ENCODE measurements at places on chromosomes 5 and 9.

DNA sequence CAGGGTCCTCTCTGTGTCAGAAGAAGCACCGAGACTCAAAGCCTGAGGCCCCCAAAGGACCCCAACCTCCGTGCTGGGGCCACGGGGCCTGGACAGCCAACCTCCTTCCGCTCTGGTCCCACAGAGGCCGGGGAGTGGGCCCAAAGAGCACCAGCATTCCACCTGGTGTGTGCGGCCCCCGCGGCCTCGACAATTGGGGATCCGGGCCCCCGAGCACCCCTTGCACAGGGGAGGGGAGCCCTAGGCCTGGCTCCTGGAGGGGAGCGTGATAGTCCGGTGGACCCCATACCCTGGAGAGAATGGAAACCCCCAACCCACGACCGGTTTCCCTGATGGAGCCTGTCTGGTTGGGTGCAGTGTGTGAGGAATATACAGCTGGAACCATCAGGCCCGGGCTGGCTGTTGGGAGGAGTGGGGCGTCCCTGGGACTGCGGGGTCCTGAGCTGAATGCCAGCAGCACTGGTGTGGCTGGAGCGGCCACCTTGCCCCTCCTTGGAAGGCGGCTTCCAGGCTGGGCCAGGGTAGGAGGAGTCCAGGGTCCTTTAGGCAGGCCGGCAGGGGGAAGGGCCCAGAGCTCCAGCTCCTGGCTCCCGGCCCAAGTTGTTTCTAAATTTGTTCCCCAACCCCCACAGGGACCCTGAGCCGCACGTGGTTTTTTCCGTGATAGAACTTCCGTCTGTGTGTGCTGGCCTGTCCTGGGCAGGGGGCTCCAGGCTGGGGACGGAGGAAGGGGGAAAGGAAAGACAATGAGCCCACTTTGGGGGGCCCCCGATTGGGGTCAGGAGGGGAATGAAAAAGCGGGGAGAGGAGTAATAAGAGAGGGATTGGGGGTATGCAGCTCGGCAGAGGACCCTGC lies 825 bp upstream of the TOR4A start:
- no peak for DNase-seq

- no peak for DNase-seq
Measured at GRCh38 chr5:93794954-93795353, 53.6 kb upstream of the POU5F2 start.

- DNase-seq: peak; percentile 92
Measured at GRCh38 chr9:35114113-35114839, 1.4 kb downstream of the ATOSB start.

GRCh38 chr9:127181595-127182190 lies 59.3 kb upstream of the ANGPTL2 start:
- DNase-seq: no peak

- DNase-seq: no peak
Measured at GRCh38 chr5:83149671-83150070, 72.3 kb downstream of the XRCC4 start.

GRCh38 chr5:168263121-168263520 lies 28.3 kb upstream of the WWC1 start:
- no peak for DNase-seq

GRCh38 chr5:173968154-173968797 lies 20.7 kb upstream of the C5orf47 start:
- no peak for DNase-seq

- DNase-seq: no peak
Measured at GRCh38 chr9:93252116-93252780, 68.3 kb downstream of the WNK2 start.
